Stimulated activated CD4-positive, alpha-beta T cell treated with anti-CD3 and anti-CD28 coated beads, Interleukin-2, amount 100 ng/mL, for 24 hours (primary cell): ENCODE measurements at places on chromosomes 5 and 9.

- no peak for DNase-seq
Observed at GRCh38 chr9:20853866-20854265, 169.8 kb downstream of the FOCAD start.

DNA sequence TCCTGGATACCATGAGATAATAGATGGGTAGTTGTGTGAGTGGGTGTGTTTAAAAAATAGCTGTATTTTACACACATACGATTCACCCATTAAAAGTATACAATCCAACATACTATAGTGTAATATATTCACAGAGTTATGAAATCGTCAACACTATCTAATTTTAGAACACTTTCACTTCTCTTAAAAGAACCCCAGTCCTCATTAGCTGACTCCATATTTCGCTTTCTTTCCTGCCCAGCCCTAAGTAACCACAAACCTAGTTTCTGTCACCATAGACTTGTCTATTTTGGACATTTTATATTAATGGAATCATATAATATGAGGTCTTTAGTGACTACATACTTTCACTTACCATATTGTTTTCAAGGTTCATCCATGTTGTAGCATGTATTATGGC is 63.8 kb upstream of the S1PR3 start:
- DNase-seq = no peak

DNA sequence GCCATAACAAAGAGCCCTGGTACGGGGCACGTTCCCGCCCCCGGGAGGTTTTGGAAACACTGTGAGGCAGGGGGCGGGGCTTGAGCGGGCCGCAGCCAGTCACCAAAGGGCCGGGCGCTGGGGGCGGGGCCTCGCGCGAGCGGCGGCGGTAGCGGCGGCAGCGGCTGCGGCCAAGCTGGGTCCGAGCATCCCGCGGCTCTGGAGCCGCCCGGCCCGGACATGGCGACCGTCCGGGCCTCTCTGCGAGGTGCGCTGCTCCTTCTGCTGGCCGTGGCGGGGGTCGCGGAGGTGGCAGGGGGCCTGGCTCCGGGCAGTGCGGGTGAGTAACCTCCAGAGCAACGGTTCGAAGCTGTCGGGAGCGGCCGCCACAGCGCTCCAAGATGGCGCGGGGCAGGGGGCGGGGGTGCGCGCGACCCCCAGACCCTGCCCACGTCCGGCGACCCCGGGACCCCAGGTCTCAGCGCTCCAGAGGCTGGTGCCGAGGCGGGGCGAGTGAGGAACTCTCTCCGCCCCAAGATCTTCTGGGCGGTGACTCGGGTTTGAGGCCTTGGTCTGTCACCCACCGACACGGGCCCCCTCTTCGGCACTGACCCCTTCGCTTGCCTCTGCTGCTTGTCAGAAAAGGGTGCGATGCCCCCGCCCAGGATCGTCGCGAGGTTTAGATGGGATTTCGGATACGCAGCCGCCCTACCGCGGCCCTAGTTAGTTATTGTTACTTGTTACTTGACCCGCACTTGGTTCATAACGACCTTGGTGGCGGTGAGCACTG is at the start of gene RECK:
Gene RECK, plus strand, starts transcription at position 134 of the 769 bp plus-strand sequence. Its CDS starts 86 bp downstream, at position 220.
- peak; percentile 96 for DNase-seq

DNA sequence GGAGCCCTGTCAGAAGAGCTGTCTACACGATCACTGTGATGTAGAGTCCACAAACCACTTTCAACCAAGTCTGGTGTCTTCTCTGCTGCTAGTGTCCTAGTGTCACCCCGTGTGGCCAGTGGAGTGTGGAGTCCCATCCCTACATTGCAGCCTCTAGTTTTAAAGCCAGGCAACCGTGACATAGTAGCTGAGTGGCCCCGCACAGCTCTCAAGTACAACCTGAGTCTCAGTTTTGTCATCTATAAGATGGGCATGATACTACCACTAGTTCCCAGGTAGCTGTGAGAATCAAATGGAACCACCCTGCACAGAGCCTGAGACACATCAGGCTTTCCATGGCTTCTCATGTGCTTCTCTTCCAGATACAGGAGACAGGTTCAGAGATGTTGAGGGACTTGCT is 43.2 kb upstream of the AKNA start:
- DNase-seq = no peak

DNA sequence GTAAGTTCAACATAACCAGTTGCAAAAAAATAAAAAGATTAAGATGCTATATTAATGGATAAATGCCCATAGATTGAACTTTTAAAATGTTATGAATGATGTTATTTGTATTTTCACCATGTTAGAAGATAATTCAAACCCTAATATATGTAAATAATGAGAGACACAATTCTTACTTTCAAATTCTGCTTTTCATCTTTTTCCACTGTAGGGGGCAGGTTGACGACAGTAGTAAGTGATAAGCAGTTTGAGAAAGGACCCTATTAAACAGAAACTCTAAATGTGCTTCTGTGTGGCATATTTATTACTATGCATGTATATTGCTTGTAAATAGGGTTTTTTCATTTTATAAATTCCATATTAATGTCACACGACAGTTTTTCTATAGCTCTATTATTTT is 591.1 kb downstream of the SEMA5A start:
- DNase-seq = no peak

DNA sequence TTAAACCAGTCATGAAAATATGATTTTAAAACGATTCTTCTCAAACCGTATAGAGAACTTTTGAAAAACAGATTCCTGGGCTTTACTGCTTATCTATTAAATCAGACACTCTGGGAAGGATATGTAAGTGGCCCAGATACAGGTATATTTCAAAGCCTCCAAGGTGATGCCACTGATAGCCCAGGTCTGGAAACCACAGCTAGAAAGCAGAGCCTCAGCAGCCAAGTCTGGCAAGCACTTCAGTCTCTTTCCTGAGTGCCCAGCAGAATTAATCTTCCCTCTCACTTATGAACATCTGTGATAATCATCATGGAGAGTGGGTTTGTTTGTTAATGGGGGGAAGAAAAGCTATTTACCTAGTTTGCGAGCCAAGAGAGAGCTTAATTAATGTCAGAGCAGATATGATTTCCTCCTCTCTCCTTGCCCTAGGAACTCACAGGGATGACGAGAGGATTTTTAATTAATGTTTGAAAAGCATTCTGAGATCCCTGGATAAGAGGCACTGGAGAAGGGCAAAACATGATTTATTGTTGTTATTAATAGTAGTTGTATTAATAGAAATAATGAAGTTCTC is 368.4 kb downstream of the TLE1 start:
- DNase-seq = no peak

DNA sequence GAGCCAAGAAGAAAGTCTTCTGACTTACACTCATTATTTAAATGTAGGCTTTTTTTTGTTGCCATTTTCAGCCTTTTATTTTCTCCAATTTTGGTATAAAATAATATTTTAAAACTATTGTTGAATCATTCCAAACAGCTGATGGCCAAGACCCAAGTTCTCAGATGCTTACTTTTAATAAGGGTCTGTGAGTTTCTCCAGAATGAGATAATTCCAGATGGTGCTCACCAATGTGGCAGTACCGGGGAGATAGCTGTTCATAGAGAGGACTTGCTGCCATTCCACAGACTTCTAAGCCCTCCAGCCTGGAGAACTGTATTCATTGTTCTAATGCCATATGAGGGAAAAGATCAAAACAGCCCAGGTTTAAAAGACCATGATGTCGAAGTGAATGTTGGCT is 5.3 kb upstream of the C1QTNF2 start:
- DNase-seq = no peak

DNA sequence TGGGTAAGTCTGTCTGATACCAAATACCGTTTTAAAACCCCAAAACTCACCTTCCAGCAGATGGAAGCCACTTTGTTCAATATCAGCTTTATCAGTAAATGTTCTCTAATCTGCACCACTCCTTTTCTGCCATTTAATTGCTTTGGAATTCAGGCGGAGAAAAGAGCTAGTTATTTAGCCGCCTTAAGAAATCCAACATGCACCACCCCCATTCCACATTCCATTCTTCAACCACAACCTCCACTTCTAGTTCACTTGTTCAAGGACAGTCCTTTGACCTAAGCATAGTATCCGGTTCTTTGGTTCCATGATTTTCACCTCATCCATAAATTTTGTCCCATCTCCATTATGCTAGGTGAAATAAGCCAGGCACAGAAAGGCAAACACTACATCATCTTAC is 240.1 kb downstream of the DNAH5 start:
- no peak for DNase-seq

DNA sequence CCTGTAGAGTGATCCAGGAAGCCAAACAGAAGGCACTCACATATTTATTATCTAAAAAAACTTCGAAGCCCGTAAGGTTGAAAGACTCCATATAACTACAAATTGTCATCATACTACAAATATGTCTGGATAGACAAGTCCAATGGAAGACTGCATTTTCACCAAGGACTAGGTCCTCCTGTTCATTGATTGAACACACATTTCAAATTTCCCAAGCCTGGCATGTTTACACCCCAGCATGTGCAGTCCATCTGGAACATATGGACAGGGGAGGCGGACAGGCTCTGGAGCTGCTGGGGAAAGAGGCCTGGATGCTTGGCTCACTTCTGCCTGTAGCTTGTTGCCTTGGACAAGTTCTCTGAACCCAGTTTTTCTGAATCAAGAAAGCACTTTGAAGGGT is 378.7 kb downstream of the ENC1 start:
- no peak for DNase-seq

- DNase-seq = no peak
Observed at GRCh38 chr5:59767211-59767605, 126.3 kb downstream of the PDE4D start.

DNA sequence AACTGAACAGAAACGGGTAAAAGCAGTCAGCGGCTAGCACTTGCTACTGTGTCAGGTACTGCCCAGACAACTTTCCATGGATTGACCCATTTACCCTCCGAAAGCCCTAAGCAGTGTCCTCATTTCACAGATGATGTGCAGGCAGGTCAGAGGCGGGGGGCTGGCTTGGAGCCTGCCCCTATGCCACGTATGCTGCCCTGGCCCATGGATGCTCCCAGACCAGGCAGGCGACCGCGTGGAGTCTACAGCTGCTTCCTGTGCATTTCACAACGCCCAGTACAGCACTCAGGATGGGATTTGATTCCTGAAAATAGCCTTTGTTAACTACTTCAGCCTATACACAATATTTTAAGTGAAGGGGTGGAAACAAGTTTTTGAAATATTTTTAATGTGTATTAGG is 202.9 kb downstream of the NXNL2 start:
- DNase-seq = no peak
